ENCODE measurements at places on chromosomes 11 and 22.

GRCh38 chr11:64522843-64523380, 68.1 kb upstream of the SLC22A12 start:
- DNase-seq: no peak

DNA sequence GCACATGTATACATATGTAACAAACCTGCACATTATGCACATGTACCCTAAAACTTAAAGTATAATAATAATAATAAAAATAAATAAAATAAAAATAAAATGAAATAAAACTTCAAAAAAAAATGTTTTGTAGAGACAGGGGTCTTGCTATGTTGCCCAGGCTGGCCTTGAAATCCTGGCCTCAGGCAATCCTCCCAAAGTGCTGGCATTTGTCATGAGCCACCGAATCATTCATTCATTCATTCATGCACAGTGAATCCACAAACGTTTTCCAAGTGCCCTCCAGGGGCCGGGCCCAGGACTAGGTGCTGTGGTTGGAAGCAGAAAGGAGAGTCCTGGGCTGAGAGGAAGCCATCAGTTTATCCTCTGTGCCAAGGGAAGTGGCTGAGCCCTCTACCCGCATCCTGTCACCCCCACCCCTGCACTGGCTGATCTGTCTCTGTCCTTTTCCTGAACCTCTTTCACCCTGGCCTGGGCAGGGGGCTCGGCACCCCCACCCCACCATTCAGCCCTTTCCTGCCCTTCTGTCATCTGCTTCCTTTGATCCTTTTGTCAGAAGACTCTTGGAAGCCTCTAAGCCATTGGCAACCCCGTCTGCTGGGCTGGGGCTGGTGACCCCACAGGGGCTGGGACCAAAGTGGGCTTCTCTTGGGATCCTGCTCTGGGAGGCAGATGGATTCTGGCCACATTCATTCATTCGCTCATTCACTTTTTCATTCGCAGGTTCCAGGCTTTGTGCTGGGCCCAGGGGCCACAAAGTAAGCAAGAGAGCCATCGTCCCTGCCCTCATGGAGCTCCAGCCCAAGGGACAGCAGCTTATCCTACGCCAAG, 84.3 kb downstream of the IGLL1 start:
- DNase-seq: no peak

GRCh38 chr11:126683766-126684728, 316.5 kb downstream of the KIRREL3 start:
- no peak for DNase-seq

- no peak for DNase-seq
These were observed 135.7 kb downstream of the TMEM135 start for GRCh38 chr11:87173185-87174039.

DNA sequence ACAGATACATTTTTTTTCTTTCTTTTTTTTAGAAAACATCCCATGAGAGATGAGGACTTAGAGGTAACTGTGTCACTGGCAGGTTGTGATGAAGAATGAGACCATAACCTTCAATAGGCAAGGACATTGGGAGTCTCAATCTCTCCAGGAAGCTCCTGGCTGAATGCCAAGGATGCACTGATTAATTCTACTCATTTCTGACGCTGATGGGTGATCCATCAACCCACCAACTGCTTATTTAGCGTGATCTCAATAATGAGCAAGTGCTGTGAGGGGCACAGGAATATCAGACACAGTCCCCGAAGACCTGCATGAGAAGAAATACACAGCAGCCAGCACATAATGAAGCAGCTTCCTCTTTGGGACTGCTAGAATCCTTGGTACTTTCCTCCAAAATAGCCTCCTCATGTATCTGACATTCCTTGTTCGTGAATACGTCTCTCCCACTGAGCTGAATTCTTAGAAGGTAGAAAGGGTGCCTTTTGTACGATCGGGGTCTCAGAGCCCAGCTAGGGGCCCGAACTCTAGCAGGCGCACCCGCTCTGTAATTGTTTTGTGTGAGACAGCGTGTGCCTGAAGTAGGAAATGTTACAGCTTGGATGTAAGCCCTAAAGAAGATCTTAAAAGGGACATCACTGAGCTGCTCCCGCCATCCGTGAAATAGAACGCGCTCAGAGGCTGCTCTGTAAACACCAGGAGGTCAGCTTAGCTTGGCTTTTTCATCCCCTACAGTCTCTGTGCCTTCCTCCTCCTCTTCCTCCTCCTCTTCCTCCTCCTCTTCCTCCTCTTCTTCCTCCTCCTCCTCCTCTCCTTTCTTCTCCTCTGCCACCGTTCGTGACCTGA, 7.2 kb downstream of the CLMP start:
- no peak for DNase-seq

DNA sequence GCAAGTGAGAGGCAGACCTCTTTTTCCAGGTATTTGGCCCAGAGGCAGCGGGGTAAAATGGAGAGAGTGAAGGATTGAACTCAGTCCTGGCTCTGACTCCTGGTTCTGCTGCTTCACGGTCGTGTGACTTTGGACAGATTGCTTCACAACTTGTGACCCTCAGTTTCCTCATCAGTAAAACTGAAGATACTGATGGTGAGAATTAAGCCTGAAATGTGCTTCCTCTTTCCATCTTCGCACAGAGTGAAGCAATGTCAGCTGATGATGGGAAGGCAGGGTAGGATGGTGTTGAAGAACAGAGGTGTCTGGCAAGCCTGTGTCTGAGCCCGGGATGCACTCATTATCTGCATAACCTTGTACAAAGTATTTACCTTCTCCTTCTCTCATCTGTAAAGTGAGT, 59.0 kb downstream of the UBASH3B start:
- DNase-seq: peak; percentile 95

- no peak for DNase-seq
These were observed 26.0 kb upstream of the FLI1 start for GRCh38 chr11:128667873-128668272.

GRCh38 chr22:35315141-35315854, 15.6 kb downstream of the TOM1 start:
- DNase-seq: no peak

- DNase-seq: no peak
These were observed 260.6 kb downstream of the CNTN5 start for GRCh38 chr11:99281331-99281730.

GRCh38 chr11:45607995-45608394, 57.4 kb downstream of the CHST1 start:
- no peak for DNase-seq

DNA sequence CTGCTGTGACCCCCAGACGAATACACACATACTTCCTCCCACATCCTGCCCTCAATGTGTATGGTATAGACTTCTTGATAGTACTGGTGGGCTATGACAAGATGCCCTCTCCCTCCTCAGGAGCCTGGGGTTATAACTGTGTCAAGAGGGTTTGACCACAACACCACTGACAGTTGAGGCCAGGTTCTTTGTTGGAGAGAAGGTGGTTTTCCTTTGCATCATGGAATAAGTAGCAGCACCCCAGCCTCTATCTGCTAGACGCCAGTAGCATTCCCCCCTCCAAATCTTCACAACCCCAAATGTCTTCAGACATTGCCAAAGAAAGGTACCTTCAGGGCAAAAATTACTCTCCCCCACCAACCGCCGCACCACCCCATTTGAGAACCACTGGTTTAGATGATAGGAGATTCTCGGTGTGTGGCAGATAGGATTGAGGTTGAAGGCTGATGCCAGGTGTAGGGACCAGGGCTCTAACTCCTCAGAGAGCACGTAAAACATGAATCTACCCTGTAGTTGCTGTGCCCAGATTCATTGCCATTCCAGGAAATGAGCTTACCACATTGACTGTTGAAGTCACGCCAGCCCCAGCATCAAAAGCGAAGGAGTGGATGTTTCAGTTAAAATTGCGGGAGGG, 5.5 kb upstream of the MYO18B start:
- DNase-seq: no peak

- no peak for DNase-seq
These were observed 185.4 kb upstream of the CNTN5 start for GRCh38 chr11:98835335-98835734.

- DNase-seq: no peak
These were observed 141.6 kb downstream of the BUD13 start for GRCh38 chr11:116631201-116631600.

- DNase-seq: no peak
These were observed 11.4 kb upstream of the CD44 start for GRCh38 chr11:35127619-35128018.

- DNase-seq: peak; percentile 95
These were observed 1.3 kb downstream of the DENND5A start for GRCh38 chr11:9263840-9264315.

DNA sequence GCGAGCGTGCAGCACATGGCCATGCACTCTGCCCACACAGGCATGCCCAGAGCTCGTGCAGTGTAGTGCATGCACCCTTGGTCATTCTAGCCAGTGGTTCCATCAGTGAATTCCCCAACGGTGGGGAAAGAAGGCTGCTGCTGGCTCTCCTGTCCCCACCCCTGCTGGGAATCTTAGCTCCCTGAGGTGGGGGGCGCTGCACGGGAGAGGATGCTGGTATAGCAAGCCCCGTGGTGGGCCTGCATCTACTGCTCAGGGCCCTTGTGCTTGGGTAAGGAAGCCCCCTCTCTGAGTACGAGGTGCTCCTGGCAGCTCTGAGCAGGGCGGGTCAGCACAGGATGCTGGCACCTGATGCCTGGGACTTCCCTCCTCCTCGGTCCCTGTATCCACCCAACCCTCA, 18.5 kb upstream of the BAIAP2L2 start:
- no peak for DNase-seq

- no peak for DNase-seq
These were observed 123.9 kb downstream of the CTNND1 start for GRCh38 chr11:57885298-57886050.

- no peak for DNase-seq
These were observed 1110.4 kb downstream of the BRD1 start for GRCh38 chr22:48717076-48717810.

DNA sequence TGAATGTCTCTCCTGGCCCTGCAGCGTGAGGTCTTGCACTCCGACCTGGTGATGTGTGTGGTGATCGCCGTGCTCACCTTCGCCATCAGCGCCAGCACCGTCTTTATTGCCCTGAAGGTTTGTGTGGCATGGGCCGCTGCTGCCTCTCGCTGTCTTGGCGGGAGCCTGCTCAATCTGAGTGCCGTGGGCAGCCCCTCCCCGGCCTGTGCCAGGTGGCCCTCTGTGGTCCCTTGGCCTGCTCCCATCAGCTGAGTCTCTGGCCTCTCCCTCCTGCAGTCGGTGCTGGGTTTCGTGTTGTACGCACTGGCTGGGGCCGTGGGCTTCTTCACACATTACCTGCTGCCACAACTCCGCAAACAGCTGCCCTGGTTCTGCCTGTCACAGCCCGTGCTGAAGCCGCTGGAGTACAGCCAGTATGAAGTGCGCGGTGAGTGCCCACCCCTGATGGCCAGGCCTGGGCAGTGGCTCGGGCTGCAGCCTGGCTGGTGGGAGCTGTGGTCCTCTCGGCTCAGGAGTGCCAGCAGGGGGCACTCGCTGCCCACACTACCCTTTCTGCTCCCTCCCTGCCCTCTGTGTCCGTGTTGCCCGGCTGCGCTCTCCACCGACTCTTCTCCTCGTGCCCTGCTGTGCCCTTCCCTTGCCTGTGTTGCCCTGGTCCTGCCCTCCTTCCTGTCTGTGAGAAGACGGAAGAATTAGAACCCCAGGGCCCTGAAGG, 10.2 kb downstream of the PCNX3 start:
- DNase-seq: peak; percentile 79

DNA sequence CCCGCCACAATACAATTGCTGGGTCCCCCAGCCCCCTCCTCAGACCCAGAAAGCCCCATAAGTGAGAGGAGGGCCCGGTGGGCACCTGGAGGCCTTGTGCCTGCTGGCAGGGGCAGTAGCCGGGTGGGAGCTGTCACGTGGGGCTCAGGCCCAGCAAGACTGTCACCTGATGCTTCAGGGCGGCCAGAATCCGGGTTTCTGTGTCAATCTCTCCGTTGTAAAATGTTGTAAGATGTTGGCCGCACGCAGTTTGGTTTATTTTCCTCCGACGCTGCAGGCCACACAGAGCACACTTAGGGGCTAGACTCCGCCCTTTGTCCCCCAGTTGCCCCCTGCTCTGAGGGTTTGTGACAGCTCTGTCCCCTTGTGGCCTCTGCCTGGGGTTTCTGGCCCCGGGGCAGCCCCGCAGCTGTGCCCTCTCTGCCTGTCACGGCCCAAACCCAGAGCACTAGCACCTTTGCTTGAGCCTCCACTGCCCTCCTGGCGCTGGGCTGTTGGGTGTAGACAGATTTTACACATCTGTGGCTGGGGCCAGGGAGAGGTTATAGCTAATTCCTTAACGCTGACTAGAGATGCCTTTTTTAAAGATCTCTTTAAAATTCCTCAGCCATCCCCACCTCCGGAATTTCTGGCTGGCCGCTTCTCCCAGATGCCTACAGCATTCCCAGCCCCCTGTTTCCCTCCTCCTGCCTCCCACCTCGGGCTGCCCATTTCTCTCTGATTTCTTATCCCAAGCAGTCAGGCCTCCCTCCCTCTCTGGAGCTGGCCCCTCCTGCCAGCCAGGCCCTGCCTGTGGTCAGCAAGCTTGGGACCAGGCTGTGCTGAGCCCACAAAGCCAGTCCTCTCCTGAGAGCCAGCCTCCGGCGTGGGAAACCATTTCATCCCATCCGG, 3.2 kb upstream of the PRR5 start:
- no peak for DNase-seq

- DNase-seq: peak; percentile 87
These were observed 6.2 kb downstream of the TBX1 start for GRCh38 chr22:19766511-19767426.

- peak; percentile 75 for DNase-seq
These were observed 1.3 kb downstream of the LRRC51 start for GRCh38 chr11:72081821-72082453.

DNA sequence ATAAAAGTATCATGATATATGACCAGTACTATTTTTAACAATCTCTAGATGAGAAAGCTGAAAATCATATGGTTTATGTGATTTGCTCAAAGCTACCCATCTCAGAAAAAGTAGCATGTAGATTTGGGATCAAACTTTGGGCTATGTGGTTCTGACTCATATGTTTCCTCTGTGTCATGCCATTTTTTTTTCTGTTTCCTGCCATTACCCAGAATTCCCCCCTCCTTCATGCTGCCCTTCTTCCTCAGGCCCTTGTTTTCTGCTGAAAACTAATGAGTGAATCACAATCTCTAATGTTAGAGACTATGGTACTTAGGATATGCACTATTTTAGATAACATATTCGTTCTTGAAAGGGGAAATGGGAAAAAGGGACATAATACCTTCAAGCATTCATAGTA, 80.7 kb downstream of the JRKL start:
- DNase-seq: no peak

DNA sequence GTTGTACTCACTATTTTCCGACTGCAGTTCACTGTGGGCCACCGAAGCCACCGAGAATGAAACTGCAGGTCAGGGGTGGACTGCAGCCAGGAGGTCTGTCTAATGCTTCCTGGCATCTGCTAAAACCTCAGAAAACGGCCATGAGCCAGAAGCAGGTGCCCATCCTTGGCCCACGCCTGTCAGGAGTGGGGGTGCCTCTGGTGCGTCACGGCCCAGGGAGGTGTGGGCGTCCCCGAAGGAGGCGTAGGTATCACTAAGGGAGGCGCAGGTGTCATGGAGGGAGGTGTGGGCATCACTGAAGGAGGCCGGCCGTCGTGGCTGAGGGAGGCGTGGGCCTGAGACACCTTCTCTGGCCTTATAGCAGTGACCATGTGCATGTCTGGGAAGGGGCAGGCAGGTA, 456.2 kb downstream of the TBC1D22A start:
- no peak for DNase-seq

- no peak for DNase-seq
These were observed 33.9 kb downstream of the ANO1 start for GRCh38 chr11:70112017-70112434.
